ENCODE measurements at places on chromosomes 4 and X. TPM values are rescaled to one million over a fixed set of nuclear protein-coding genes. Genes with fewer than 3 reads are reported as not detected.

The PCDH19 gene
- 0.59 TPM for total RNA-seq

The GAGE2A gene
- total RNA-seq = not detected

The ATP8A1 gene
- 2.1 TPM for total RNA-seq

The NUDT10 gene
- total RNA-seq = 2.7 TPM

The TEC gene
- 1.8 TPM for total RNA-seq

The MBNL3 gene
- total RNA-seq = 2.9 TPM

The C1QTNF7 gene
- 0.72 TPM for total RNA-seq

The TSPAN6 gene
- total RNA-seq = 37.3 TPM

The TSPAN7 gene
- 0.29 TPM for total RNA-seq

The HPGD gene
- total RNA-seq = not detected

The GLRA3 gene
- total RNA-seq = not detected

GRCh38 chr4:37540486-37540885 lies 145.7 kb downstream of the RELL1 start:
- peak; percentile 5 for DNase-seq

- peak; percentile 74 for DNase-seq
Observed at GRCh38 chr4:173506597-173507211, 23.3 kb downstream of the HAND2 start.

GRCh38 chr4:68310651-68311247 lies 39.1 kb downstream of the YTHDC1 start:
- no peak for DNase-seq

GRCh38 chr4:107725281-107725859 lies 5.3 kb upstream of the PAPSS1 start:
- DNase-seq = no peak

GRCh38 chrX:109218761-109219160 lies 263.1 kb downstream of the GUCY2F start:
- DNase-seq = no peak

- DNase-seq = no peak
Observed at GRCh38 chrX:39679497-39680157, 418.1 kb downstream of the BCOR start.

GRCh38 chrX:151523351-151523750 lies 40.1 kb upstream of the PASD1 start:
- no peak for DNase-seq

- DNase-seq = peak; percentile 35
Observed at GRCh38 chr4:39994406-39994805, 16.7 kb upstream of the PDS5A start.

- DNase-seq = no peak
Observed at GRCh38 chrX:75155447-75155826, 646 bp downstream of the ABCB7 start.

DNA sequence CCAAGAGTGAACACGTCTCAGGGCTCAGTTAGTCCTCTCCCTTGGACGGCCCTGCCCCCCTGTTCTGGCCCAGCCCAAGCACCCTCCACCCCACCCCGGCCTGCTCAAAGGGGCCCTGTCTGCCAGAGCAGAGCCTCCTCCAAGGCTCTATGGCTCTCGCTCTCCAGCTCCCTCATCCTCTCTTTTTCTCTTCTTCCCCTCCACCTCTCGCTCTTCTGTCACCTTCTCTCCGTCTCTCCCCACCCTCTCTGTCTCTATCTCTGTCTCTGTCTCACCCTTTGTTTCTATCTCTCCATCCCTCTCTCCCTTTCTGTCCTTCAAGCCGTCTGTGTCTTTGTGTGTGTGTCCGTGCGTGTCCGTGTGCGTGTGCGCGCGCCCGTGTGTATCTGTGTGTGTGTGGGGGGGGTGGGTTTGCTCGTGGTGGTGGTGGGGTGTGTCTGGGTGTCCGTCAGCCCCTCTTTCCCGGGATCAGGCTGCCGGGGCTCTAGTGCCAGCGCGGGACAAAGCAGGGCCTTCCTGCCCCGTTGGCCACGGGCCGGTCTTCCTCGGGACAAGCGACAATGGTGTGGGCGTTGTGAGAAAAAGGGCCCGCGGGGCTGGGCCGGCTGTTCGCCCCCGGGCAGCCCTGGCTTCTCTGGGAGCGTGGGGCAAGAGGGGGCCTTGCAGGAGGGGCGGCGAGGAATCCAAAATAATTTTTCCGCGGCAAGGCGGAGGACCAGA lies 8.7 kb downstream of the FRG2 start:
- DNase-seq = peak; percentile 58

GRCh38 chr4:105274504-105274903 lies 127.8 kb downstream of the TET2 start:
- no peak for DNase-seq

DNA sequence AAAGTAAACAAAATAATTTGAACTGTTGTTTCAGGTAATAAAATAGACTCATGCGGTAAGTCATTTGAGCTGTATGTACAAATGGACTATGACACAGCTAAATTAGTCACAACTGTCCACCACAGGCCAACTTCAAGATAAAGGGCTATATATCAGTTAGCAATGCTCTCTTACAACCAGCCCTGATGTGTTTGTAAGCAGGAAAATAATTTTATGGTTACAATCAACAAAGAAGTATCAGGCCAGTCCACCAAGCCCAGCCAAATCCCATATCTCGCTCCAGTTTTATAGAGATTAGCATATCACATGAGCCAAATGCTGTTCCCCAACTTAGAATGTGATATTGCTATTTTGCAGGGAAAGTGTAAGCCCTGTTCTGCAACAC lies 511 bp upstream of the DUSP21 start:
- no peak for DNase-seq

- peak; percentile 23 for DNase-seq
Observed at GRCh38 chrX:115499112-115499805, 61.7 kb upstream of the PLS3 start.

DNA sequence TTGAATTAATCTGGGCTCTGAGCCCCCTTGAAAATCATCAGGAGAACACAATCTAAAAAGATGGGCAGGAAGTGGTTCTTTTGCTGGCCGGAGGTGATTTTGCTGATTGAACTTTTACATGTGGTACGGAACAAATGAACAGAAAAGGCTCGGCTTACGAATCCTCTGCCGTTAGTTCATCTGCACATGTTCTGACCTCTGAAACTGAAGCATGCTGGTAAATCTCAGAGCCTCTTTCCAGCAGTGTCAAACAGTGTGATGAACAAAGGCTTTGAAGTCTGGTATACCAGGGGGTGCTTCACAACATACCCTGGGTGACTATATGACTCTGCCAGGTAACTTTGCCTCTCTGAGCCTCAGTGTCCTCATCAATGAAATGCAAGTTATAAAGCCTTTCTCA lies 194.2 kb upstream of the C1QTNF7 start:
- DNase-seq = no peak

DNA sequence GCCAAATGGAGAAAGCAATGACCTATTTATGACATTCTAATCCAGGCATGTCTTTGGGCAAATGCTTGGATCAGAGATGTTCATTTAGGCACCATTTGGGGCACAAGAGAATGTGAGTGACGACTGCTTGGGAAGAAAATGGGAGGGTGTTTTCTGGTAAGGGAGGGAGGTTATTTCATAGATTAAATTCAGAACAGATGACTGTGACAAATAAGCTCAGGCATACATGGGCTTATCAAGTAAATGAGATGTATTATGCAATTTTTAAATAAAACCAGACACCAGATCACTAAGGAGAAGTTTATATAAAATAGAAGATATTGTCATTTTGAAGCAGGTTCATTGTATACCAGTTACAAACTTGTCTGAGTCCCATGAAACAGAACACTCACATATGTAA lies 71.4 kb upstream of the UGT8 start:
- DNase-seq = no peak

DNA sequence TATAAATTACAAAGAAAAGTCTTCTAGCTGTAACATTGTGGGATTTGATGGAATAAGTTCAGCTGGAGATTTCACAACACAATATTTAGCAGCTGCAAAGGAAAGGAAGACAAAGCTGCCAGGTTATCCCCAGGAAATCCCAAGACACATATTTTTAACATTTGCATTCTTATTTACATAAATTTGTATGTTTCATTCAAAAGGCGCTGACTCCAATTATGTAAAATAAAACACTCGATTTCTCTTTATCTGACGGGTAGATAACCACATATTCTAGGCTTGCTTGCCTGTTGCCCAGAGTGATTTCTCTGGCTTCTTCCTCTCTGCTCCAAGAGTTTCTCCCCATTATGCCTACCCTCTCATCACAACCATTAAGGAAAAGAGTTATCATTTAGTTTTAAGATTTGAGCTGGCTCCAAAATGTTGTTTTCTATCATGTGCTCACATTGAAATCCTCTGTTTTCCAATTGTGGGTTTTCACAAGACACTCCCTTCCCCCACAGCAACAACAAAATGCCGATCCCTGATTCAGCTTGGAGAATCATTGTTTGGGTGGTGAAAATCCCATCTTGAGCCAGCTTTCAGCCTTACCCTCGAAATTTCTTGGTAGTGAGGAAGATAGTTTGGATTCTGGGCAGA lies 128.2 kb upstream of the RASGEF1B start:
- DNase-seq = no peak

- peak; percentile 68 for DNase-seq
Observed at GRCh38 chr4:139556724-139557555, 921 bp upstream of the SETD7 start.

DNA sequence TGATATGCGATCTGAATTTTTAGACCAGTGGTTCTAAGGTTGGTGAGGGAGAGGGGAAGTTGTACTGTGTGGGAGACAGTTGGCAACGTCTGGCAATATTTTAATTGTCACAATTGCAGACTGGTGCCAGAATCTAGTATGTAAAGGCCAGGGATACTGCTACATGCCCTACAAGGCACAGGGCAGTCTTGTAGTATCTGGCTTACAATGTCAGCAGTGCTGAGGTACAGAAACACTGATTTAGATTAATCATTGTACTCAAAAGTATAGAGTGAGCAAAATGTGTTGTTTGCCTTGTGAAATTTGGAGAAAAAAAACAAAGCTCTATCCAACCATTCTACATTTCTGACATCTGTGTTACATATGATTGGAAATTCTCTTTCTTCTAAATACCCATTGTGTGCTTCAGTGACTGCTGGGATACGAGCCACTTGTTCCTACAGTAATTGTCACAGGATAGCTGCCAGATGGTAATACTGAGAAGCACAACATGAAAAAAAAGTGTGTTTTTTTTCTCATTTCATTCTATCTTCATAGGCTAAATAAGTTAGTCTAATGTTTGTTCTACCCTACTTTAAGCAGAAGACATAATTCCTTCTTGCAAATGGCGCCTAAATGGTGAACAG lies 526.7 kb upstream of the AGA start:
- DNase-seq = no peak

- DNase-seq = peak; percentile 85
Observed at GRCh38 chrX:154549766-154550165, 2.3 kb downstream of the IKBKG start.
